Common myeloid progenitor, CD34-positive (primary cell): ENCODE measurements at places on chromosomes 11 and 22.

GRCh38 chr11:25566298-25567200 is 765.4 kb upstream of the ANO3 start:
- no peak for DNase-seq

DNA sequence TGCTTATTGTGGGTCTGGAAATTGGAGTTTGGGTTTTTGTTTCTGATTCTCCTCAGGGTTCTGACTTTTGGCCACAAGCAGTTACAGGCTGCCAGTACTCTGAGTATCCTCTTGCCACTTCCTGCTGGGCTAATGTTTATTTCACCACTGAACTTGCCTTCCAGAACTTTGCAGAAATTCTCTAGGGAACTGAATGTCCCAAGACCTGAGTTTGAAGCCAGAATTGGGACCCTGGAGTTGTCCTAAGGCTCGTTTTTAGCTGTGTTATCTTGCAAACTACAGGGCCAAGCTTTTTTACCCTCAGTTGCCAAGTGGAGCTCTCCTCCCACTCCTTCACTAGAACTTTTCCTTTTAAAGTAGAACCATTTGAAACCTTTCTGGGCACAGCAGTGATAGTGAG is 89.9 kb downstream of the FAT3 start:
- no peak for DNase-seq

DNA sequence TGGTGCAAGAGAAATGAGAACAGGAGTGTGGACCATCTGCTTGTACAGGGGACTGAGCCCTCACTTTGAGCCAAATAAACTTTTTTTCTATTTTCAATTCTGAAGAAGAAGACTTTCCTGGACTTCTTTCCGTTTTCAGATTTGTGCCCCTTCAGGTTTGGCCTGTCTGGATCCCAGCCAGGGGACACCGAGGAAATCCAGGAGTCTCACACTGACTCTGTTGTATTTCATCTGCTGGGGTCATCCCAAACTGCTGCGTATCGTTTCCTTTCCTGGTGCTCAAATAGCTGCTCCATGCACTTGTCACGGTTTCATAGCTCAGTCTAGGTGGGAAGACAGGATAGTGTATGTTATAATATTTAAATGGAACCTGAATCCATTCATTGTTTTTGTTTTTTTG is 51.7 kb downstream of the GGTLC2 start:
- no peak for DNase-seq

DNA sequence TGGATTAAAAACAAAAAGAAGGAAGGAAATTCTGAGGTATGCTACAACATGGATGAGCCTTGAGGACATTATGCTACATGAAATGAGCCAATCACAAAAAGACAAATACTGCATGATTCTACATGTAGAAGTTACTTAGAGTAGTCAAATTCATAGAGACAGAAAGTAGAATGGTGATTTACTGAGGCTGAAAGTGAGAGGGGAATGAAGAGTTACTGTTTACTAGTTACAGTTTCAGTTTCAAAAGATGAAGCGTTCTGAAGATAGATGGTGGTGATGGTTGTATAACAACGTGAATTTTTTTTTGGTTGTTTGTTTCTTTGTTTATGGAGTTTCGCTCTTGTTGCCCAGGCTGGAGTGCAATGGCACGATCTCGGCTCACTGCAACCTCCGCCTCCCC is 9.5 kb downstream of the OR5P2 start:
- no peak for DNase-seq

GRCh38 chr22:35226958-35227647 is 30.2 kb upstream of the HMGXB4 start:
- DNase-seq: no peak

- no peak for DNase-seq
Measured at GRCh38 chr11:61158691-61159381, 2.4 kb downstream of the VPS37C start.

- no peak for DNase-seq
Measured at GRCh38 chr11:45094958-45095690, 51.3 kb upstream of the PRDM11 start.

DNA sequence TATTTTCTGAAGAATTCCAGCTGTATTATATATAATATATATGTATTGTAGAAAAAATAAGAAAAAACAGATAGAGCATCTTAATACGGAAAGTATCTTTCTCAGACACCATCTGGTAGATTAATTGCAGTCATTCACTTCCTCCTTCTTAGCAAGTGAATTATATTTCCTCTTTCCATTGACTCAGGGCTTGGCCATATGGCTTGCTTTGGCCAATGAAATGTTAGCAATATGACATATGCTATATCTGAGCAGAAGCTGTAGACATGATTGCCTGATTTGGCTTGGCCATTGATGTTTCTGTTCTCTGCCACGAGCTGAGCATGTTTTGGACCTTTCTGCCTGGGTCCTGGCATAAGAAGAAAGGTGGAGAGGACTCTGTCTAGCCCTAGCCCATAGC is 34.4 kb upstream of the ZBED5 start:
- DNase-seq: peak; percentile 21

DNA sequence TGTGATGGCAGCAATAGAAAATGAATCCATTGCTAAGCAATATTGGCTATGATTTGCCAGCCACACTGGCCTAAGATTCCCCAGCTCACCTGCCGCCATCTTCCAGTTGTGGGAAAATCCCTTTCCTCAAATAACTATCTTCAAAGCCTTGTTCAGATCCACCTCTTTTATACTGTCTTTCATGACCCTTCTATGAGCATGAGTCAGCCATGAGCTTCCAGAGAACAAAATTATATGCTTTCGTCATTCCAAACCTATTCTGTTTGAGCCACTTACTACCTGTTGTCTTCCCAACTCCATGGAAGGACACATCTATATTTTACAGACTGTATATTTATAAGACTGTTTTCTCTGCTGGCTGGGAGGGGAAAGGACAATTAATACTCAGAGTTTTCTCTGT is 25.0 kb upstream of the PRSS23 start:
- no peak for DNase-seq

- DNase-seq: peak; percentile 60
Measured at GRCh38 chr11:102757823-102758549, 22.4 kb downstream of the MMP10 start.

- DNase-seq: no peak
Measured at GRCh38 chr11:69339041-69339733, 45.2 kb downstream of the MYEOV start.

DNA sequence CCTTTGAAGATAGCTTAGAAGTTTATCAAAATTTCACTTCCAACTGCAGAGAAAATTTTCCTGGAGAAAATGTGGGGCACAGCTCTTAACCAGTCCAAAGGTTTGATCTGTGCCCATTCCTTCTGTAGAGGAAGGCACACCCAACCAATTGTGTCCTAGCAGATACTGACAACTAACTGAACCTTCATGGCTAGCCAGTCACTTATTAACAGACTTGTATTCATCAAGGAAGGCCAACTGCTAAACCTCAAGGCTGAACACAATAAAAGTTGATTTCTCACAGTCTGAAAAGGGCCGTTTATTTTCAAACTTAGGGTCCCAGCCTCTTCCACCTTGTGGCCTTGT is 19.5 kb downstream of the SYT13 start:
- no peak for DNase-seq

GRCh38 chr11:31807799-31808667 is 3.1 kb downstream of the PAX6 start:
- peak; percentile 3 for DNase-seq
